ENCODE measurements at places on chromosomes 5 and 9.
A peak's percentile ranks its signal among the peaks of the same experiment; 100 is the strongest.

GRCh38 chr9:110033869-110034268, 174.1 kb downstream of the C9orf152 start:
- no peak for DNase-seq

GRCh38 chr5:107950776-107951175, 280.0 kb upstream of the EFNA5 start:
- DNase-seq: no peak

DNA sequence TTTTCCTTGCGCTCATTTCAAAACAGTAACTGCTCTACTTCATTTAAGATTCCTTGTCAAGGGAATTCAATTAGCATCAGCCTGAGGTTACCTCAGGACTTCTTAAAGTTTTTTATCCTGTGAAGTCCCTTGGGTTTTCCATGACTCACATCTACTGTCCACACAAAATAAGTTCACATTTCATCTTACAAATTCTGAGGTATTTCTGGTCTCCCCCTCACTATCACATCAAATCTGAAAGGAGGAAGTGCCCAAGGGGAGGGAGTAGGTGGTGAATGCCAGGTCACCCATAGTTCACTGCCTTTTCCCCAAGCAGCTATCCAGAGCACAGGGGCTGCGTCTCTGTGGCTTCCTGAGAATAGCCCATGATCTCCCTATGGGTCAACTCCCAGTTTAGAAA, 227.1 kb upstream of the NREP start:
- no peak for DNase-seq

GRCh38 chr9:123157221-123157620, 111.2 kb downstream of the STRBP start:
- DNase-seq: no peak

GRCh38 chr9:89687188-89687587, 82.4 kb downstream of the GADD45G start:
- no peak for DNase-seq

- DNase-seq: no peak
These were observed 69.0 kb downstream of the UGCG start for GRCh38 chr9:111965566-111966019.

GRCh38 chr9:26013199-26013598, 335.0 kb upstream of the TUSC1 start:
- no peak for DNase-seq

DNA sequence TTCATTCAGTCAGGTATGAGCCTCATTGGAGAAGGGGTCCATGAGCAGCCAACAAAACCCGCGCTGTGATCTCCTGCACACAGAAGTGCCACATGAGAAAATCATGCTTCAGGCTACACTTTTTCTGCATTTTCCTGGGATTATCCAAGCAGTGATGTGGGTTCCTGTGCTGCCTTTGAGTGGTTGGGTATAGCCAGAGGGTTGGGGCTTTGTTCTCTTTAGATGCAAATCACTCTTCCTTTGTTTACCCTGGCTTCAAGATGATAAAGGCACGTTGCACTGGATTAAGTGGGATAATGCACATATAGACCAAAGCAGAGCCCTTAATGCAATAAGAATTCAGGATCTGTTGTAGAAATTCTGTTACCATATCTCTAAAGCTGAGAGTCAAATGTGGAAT, 18.7 kb downstream of the ECM2 start:
- DNase-seq: no peak

DNA sequence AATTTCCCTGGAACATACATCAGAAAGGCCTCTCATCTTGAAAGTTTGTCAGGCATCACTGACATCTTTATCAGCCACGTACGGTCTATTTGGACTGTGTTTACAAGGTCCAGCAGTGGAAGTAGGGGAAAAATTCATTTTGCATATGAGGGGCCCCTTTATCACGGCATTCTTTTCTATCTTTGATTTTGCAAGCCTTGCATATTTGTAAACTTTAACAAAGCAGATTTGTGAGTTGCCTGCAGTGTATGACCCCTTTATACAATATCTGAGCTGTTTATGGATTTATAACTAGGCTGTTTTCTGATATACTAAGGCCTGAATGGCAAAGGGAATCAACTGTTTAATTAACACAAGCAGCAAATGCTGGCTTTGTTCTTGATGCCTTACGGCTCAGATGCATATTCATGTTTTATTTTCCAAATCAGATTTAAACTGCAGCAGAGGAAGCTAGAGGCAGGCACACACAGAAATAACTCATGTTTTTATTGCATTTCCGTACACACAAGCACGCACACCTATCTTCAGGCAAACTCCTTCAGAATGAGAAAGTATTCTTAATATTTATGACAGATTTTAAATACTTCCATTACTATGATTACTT, 61.1 kb downstream of the CD180 start:
- DNase-seq: no peak

GRCh38 chr5:125274938-125275724, 528.7 kb upstream of the ZNF608 start:
- DNase-seq: no peak

DNA sequence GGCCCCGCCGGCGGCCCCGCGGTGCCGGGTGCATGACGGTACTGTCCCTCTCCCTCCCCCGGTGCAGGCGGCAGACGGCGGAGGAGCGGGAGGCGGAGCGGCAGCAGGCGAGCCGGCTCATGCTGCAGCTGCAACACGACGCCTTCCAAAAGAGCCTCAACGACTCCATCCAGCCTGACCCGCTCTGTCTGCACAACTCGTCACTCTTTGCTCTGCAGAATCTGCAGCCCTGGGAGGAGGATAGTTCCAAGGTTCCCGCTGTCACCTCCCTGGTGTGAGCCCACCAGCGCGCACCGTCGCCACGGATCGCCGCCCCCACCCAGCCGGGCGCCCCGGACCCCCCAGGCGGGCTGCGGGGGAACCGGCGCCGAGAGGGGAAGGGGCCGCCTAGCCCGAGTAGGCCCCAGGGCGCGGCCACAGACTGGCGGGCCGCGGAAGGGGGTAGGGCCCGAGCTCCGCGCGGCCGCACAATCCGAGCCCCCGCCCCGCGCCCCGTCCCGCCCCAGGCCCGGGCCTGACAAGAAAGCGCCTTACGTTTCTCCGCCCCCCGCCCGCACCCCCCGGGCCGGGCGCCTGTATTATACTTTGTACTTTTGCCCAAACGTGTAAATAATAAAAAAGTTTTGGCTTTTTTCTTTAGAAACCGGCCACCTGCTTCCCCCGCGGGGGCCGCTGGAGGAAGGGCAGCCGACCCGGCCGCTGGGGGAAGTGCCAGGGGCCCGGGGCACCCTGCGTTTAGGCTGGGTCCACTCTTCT, 2.5 kb downstream of the TLX3 start:
- DNase-seq: no peak

DNA sequence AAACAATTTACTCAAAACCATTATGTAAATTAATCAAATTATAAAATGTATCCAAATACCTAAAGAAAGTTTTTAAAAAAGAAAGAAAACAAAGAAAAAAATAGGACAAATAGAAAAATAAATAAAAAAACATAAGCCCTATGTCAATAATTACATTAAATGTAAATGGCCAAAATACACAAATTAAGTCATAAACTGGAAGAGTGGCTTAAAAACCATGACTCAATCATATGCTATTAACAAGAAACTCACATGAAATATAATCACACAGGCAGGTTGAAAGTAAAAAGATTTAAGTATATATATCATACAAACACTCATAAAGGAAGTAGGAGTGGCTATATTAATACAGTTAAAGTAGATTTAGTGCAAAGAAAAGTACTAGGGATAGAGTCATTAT, 95.3 kb downstream of the PRELID2 start:
- DNase-seq: no peak

GRCh38 chr5:136516637-136517036, 151.3 kb upstream of the TRPC7 start:
- no peak for DNase-seq

- no peak for DNase-seq
These were observed 92.1 kb upstream of the IL12B start for GRCh38 chr5:159422361-159422760.

DNA sequence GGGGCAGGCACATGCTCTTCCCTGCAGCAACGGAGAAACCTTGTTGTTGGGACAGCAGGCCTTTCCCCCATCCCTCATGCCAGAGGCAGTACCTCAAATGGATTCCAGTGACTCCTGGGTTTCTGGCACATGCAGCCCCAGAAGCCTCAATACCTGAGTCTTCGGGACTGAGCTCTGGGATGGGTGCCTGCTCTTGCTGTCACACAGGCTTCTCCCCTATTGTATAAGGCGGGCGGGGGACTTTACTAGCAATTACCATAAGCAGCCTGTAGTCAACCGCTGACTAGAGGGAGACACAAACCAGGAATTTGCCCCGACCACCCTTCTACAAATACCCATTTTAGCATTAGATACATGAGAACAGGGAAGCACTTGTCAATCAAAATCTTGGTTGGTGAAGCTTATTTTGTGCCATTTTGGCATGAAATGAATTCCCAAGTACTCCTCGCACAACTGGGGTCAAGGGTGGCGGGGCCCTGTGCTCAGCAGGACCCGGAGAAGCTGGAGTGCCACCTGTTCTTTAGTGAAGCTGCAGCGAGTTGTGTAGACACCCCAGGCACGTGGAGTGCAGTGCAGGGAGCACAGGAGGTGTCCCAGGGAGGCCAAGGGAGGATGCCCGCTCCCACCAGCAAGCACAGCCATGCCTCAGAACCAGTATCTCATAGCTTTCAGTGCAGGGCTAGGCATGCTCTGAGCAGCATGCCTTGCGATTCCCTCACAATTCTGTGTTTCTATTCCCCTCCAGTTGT, 21.2 kb downstream of the S1PR3 start:
- no peak for DNase-seq

DNA sequence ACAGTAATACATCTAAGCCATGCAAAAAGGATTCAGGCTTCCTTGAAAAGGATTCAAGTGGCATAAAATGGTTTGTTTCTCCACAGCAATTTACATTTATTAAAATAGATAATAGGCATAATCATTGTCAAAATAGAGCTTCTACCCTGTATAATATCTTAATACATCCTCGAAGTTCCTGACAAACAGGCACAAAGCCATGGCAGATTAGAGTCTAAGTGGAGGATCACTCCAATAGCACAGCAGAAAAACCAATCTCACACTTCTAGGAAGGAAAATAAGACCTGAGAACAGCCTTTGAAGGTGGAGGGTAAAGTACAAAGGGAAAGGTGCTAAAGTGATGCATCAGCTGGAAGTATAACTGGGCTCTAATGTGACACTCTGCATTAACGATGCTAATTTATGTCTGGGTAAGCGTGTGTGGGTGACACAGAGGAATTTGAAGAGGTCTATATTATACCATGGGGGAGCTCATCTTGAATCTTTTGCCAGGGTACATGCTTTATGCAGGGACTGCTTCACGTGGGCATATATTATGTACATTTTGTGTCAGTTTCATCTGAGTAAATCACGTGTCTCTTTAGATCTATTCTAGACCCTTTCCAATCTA, 28.8 kb downstream of the PPP2R2B start:
- DNase-seq: no peak

DNA sequence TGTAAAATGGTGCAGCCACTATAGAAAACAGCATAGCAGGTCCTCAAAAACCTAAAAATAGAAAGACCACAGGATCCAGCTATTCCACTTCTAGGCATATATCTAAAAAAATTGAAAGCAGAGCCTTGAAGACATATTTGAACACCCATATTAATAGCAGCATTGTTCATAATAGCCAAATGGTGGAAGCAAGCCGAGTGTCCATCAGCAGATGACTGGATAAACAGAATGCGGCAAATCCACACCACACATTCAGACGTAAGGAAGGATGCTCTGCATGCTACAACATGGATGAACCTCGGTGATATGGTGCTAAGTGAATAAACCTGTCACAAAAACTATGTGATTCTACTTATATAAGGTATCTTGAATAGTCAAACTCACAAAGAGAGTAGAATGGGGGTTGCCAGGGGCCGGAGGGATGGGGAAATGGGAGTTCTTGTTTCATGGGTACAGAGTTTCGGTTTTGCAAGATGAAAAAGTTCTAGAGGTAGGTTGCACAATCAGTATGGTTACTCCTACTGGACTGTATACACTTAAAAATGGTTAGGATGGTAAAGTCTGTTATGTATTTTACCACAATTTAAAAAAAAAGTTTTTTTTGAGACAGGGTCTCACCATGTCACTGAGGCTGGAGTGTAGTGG, 17.1 kb upstream of the HSD17B3 start:
- DNase-seq: no peak

DNA sequence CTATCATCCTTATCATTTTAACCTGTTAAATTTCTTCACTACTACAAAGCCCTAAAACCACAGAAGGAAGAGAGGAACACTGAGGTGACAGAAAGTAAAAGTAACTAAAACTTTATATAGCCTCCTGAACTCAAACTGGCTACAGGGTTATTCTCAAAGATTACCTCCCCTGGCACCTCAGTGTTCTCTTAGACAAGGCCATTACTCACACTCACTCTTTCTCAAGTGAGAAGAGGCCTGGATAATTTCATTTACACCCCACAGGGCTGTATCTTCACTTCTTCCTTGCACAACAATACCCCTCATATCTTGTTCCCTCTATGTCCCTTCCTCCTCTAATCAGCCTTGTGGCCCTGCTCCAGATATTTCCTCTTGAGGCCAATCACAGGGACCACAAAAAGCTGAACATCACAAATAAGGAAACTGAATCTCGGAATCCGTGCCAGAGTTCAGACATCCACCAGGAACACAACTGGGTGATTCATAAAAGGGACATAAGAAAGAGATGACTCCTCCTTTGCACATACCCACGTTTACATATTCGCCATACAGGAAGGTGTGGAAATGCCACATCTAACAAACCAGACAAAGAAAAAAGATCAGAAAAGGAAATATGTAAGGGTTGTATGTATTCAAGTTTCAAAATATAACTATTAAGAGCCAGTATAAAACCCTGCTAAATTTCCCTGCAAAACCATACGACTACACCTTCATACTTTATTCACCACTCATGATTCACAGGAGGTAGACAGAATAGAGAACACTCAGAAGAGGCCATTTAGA, 1.7 kb upstream of the KLHL3 start:
- DNase-seq: no peak

GRCh38 chr5:18772475-18772874, 1138.2 kb downstream of the TAF11L14 start:
- no peak for DNase-seq

GRCh38 chr9:22037954-22038690, 29.0 kb upstream of the CDKN2B start:
- peak; percentile 16 for DNase-seq

DNA sequence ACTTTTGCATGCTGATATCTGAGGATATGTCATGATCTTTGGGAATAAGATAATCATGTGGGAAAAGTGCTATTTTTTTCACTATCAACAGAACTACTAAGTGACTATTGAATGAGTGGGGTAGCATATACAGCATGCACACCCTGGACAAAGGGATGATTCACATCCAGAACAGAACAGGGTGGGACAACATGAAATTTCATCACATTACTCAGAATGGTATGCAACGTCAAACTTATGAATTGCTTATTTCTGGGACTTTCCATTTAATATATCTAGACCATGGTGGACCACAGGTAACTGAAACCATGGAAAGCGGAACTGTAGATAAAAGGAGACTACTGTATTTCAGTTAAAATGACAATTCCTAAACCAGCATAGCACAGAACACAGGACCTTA, 370.0 kb downstream of the HINT1 start:
- DNase-seq: no peak

DNA sequence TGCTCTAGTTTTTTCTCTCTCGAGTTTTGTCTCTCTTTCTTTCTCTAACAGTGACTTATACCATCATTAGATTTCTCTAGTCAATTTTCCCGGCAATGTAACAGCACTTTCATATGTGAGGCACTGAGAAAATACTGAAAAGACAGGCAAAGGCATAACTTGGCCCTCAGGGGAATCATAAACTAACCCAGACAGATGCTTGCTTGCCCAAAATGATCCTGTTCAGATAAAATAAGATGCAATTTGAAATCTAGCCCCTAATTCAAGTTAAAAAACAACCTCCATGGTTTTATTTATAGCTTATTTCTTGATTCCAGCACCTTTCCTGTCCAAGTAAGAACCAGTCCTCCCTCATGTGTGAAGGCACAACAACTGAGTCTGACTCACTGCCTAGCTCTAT, 294.6 kb downstream of the GAS1 start:
- DNase-seq: no peak

All from T-helper 1 cell (primary cell).